IPS DF 6.9 (cell line): ENCODE measurements at places on chromosomes 1 and 21.

- H3K36me3 ChIP-seq = peaks cover 2% of the 10 kb centered on the region; the same call in 1 of the 2 replicates
- H3K4me3 ChIP-seq = no peak overlapping the region
- no peaks in the 10 kb centered on the region; the same call in 1 of the 2 replicates for H3K4me1 ChIP-seq
- H3K27me3 ChIP-seq = no peaks in the 10 kb centered on the region
- no peak for DNase-seq
- H3K27ac ChIP-seq = no peak overlapping the region
These were observed 60.5 kb downstream of the ZSCAN20 start for GRCh38 chr1:33532936-33533335.

DNA sequence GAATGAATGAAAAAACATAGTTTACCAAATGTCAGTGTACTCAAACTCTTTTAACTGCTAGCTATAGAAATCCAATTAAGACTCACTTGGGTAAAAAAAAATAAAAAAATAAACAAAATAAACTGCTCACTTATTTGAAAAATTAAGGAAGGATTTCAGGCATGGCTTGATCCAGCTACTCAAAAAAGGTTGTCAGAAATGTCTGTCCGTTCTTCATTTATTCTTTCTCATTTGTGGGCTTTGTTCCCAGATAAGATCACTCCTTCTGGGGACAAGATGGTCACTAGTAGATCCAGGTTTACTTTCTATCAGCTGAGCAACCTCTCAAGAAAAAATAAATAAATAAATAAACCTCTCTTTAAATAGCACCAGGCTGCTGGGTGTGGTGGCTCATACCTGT is 26.1 kb upstream of the PAXBP1 start:
- H3K4me1 ChIP-seq = no peaks in the 10 kb centered on the region
- H3K27me3 ChIP-seq = no peaks in the 10 kb centered on the region
- H3K27ac ChIP-seq = no peak overlapping the region
- no peak overlapping the region for H3K4me3 ChIP-seq
- no peaks in the 10 kb centered on the region for H3K36me3 ChIP-seq

- DNase-seq = no peak
- no peaks in the 10 kb centered on the region for H3K36me3 ChIP-seq
- H3K4me3 ChIP-seq = no peak overlapping the region
- H3K4me1 ChIP-seq = no peaks in the 10 kb centered on the region; the same call in 1 of the 2 replicates
- H3K27me3 ChIP-seq = no peaks in the 10 kb centered on the region
These were observed 2.1 kb upstream of the SELENON start for GRCh38 chr1:25797939-25798338.

DNA sequence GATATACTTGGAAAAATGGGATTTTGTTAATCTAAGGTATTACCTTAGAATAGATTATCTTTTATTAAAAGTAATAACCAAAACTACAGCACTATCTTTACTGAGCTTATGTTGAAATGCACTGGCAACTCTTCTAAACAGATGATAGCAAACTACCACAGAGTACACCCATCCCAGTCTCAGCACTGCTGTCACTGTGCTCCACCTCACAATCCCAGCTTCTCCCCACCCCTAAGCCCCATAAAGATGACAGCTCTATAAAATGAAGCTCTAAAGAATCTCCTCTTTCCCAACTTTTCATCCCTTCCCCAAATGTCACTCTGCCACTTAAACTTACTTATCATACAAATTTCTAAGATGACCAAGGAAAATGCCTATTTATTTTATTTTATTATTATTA is 6.4 kb downstream of the DSTYK start:
- H3K27me3 ChIP-seq = no peaks in the 10 kb centered on the region
- no peaks in the 10 kb centered on the region for H3K36me3 ChIP-seq
- no peak overlapping the region for H3K4me3 ChIP-seq
- no peak for DNase-seq
- H3K4me1 ChIP-seq = peaks cover 9% of the 10 kb centered on the region; the same call in 1 of the 2 replicates

GRCh38 chr1:214540324-214540723 is 11.1 kb downstream of the PTPN14 start:
- H3K4me1 ChIP-seq = 0 out of 2 replicates have a peak, but pooled peaks cover 1% of the 10 kb centered on the region
- no peak overlapping the region for H3K27ac ChIP-seq
- H3K36me3 ChIP-seq = no peaks in the 10 kb centered on the region
- H3K4me3 ChIP-seq = no peak overlapping the region
